Activated T-cell treated with anti-CD3 and anti-CD28 coated beads, Interleukin-2, amount 50 U/mL, for 4 hours (primary cell): ENCODE measurements at places on chromosomes 6 and 20.

DNA sequence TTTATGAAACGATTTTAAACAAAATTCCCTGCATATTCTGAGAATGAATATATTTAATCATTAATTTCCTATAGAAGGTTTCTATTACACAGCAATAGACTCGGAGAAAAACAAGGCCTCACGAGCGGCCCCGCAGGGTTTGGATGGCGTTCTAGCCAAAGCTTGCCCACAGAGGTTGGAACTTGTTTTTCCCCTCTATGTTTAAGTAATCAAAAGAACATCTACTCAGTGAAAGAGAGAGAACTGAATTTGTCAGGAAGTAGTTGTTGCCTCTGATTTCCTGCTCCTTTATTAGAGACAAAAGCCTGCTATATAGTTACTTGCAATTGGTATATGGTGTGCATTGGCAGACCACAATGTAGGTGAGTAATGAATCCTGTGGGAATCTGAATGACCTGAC, 82.1 kb upstream of the HEY2 start:
- DNase-seq = no peak

DNA sequence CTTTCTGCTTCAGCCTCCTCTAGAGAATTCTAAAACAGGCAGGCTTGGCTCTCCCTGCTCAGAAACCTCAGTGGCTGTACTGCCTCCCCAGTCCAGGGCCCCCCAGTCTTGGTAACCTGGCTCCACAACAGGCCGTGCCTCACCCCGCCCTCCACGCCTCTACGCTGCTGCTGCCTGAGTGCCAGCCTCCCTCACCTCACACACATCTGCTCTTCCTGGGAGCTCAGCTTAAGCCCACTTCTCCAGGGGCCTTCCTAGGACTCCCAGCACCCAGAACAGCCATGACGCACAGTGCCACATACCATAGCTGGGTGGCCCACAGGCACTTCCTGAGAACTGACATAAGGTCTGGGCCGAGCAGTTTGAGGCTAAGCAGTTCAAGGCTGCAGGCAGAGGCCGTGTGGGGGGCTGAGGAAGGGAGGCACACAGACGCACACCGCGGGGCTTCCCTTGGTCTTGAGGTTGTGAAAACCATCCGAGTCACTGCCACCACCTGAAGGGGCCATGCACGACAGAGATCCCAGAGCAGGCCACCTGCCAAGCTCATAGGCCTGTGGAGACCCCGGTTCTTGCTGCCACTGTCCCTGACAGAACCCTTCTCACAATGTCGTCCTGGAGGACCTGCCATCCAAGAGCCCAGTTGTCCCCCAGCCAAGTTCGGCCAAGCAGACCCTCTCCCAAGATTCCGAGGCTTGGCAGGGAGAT, 42.6 kb downstream of the DSTN start:
- no peak for DNase-seq

DNA sequence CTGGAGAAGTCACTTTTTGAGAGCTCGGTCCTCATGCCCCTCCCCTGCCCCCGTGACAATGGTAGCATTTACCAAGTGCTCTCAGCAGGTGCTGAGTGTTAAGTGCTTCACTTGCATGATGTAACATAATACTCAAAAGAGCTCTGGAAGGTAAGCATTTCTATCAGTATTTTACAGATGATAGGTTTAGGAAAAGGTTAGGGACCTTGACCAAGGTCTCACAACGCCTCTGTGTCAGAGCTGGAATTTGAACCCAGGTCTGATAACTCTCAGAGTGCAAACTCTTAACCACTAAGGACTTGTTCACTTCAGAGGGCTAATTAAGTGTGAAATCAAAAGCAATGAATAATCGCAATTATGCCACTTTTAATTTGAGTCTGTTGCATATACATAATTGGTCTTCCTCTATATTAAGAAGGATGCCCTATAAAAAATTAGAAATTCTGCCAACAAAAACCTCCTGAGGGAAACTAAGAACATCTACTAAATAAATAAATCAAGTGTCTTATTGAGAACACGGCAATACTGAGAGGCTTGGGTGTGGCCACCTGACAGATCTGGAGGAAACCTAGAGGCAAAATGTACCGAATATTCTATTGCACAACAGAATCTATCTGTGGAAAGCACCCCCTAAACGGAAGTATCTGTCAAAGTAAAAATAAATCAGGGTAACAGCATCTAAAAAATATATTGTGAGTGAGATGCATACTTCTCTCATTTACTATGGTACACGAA, 109.8 kb downstream of the BACH2 start:
- no peak for DNase-seq

GRCh38 chr20:44392776-44393607, 37.5 kb downstream of the HNF4A start:
- no peak for DNase-seq

- DNase-seq = no peak
These were observed 108.0 kb upstream of the LRFN2 start for GRCh38 chr6:40695114-40695513.

DNA sequence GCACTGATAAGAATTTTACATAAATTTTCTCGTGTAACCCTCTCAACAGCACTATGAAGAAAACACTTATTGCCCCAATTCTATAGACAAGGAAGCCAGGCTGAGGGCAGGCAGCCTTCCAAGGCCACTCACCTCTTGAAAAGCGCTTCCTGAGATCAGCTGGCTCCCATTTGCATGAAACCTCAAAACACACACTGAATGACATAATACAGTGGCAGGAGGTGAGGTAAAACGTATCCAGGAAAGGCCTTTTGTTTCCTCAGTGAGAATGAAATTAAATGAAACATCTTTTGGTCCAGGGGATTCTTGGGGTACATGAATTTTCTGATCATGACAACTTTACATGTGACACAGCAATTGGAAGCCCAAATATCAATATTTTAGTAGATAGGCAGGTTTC, 112.5 kb downstream of the WDR27 start:
- DNase-seq = no peak

DNA sequence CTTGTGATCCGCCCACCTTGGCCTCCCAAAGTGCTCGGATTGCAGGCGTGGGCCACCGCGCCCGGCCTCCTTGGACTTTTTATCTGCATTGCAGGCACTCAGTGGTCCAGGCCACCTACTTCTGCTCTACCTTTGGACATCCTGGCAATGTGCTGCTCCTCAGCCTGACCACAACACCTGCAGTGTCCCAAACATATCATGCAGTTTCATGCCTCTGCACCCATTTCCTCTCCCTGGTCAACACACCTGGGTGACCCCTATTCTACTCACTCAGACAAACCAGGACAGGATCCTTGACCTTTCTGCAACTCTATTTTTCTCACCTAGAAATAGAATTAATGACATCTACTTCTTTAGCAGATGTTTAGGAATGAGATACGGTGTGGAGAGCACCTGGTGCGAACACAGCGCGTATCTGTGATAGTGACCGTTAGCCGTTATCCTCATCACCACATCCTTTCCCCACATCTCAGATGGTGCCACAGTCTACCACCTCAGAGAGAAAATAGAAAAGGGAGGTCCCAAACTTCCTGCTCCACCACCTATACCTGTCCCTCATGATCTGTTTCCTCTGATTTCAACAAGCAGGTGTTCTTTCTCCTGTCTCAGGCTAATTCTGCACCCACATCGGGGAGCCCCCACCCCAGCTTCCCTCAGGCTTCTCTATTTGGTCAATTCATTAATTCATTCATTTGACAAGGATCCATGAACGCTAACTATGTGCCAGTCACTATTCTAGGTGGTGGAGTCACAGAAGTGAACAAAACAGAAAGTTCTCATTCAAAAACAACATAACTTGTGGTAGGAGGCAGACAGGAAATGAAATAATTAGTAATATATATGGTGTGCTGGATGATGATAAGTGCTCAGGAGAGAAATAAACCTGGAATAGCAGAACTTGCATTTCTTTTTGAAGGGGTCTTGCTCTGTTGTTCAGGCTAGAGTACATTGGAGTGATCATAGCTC, 4.3 kb upstream of the BTN3A2 start:
- DNase-seq = no peak

- DNase-seq = no peak
These were observed 15.1 kb upstream of the BAK1 start for GRCh38 chr6:33595001-33595846.

DNA sequence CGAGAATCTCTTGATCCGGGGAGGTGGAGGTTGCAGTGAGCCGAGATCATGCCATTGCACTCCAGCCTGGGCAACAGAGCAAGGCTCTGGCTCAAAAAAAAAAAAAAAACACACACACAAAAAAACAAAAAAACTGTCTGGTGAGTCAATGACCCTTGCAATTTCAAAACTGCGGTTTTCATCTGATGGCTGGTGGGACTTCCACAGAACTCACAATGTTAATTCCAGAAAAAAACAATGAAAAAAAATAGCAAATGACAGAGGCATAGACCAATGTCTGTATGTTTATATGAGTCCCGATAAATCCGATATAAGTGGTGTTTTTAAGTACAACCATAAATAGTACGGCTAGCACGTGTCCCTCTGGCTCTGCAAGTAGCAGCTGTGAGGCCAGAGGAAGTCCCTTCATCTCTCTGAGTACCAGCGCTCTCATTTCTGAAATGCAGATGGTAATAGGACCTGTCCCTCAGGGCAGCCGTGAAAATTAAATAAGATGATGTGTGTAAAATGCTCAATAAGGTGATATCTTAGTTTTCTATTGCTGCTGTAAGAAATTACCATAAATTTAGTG, 21.9 kb upstream of the PTPN1 start:
- DNase-seq = no peak

- no peak for DNase-seq
These were observed 140.7 kb downstream of the TAF4 start for GRCh38 chr20:61924858-61925554.

GRCh38 chr20:33730946-33731692, 677 bp upstream of the ZNF341 start:
- DNase-seq = no peak

DNA sequence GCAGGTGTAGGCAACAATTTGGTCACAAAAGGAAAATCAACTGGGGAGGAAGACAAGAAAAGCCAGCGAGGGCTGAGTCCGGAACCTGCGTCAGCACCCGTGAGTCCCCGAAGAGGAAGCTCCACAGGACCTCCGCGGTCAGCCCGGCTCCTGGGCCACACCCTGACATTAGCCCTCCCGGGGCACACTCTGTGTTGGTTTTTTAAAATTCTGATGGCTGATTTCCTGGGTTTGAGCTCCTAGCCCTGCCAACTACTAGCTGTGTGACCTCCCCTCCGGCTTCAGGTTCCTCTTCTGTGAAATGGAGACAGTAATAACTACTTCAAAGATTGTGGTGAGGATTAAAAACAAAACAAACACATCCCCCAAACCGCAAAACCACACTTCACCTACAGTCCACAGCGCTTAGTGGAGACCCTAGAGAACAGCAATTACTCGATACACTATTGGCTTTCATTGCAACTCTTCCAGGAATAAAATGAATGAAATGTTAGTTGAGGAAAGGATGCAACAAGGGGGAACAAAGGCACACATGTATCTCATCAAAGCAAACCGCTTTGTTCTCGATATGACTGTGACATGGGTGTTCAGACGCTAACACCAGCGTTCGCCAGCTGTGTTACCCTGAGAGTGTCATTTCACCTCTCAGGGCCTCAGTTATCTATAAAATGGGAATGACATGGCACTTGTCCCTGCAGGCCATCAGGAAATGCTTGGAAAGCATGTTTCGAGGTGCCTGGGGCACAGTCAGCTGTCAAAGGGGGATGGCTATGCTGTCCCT, 985 bp downstream of the ZBP1 start:
- DNase-seq = no peak

DNA sequence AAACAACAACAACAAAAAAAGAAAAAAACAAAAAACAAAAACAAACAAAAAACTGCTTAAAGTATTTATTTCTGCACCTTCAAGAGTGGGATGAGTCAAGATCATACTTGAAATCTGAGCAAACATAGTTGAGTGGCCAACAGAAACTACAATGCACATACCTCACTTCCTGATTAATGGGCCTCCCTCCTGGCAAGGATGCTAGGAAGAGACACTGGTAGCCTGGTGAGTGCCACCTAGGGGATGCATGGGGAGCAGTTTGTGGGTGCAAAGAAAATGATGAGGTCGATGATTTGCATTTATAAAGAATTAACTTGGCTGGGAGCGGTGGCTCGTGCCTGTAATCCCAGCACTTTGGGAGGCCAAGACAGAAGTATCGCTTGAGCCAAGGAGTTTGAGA, 808.1 kb downstream of the MAFB start:
- no peak for DNase-seq

DNA sequence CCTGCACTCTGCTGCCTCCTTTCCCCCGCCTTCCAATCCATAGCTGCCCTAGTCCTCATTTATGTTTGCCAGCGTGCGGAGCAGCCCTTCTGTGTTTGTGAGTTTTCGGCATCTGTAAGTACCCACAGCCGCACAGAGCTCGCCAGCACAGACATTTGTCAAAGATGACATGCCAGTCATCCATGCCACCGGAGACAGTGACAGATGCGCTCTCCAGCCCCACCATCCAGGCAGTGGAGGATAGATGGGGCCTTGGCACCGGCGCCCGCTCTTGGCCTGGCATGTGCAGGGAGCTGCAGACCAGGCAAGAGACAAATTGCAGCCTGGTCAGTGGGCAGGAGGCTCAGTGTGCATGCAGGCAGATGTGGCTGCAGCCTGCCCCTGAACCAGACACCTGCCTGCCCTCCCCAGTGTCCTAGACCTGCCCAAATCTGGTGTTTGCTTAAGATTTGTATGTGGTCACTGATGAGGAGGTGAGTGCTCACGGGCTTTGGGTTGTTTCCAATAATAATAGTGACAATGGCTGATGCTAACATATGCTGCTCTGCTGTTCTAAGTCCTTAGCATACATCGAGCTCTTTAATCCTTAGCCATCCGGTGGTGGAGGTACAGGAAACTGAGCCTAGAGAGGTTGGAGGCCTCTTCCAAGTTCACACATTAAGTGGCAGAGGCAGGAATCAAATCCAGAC, 78.1 kb downstream of the UNC5CL start:
- no peak for DNase-seq

GRCh38 chr6:138073264-138073663, 34.0 kb downstream of the PERP start:
- no peak for DNase-seq

GRCh38 chr6:62286470-62286843, 432 bp upstream of the KHDRBS2 start:
- DNase-seq = no peak

DNA sequence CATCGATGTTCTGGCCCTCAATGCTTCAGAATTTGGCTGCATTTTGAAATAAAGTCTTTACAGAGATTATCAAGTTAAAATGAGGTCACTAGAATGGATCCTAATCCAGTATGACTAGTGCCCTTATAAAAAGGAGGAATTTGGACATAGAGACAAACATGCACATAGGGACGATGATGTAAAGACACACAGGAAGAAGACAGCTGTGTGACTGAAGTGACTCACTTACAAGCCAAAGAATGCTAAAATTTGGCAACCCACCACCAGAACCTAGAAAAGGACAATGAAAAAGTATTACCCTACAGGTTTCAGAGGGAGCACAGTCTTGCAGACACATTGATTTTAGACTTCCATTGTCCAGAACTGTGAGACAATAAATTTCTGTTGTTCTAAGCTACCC, 322.8 kb upstream of the GJE1 start:
- no peak for DNase-seq

DNA sequence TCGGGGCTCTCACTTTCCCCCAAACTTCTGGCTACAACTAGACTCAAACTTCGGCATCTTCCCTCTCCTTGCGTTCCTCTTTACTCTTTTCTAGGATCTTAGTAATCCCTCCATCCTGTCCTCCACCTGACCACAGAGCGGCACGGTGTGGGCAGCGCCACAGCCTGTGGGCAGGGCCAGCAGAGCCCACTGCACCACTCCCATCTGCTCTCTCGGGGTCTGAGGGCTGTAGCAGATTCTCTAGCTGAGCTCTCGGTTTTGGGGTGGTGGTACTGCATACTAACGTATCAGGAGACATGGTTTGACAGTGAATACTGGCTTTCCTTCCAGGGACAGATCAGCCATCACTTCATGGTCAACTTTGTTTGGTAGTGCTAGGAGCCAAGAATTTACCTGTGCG, 57.4 kb downstream of the EZR start:
- DNase-seq = no peak

- DNase-seq = no peak
These were observed 102.7 kb downstream of the SYNDIG1 start for GRCh38 chr20:24572140-24572539.
